Nasal cavity respiratory epithelium epithelial cell of viscerocranial mucosa (primary cell): ENCODE measurements at places on chromosomes 16 and 17. TPM values are rescaled to one million over a fixed set of nuclear protein-coding genes. Genes with fewer than 3 reads are reported as not detected.

The KRT32 gene
- not detected in 2 replicates for total RNA-seq

The DNASE1L2 gene
- 0.34 and 1.00 TPM in 2 replicates for total RNA-seq

The MINK1 gene
- total RNA-seq = 76.9 and 223 TPM in 2 replicates

The JUP gene
- total RNA-seq = 357 and 772 TPM in 2 replicates

The FOXL1 gene
- total RNA-seq = 0.64 and 0.68 TPM in 2 replicates
